ENCODE measurements at places on chromosomes 2 and 18.

GRCh38 chr2:2824588-2824987 is 493.5 kb upstream of the MYT1L start:
- DNase-seq, result no peak

DNA sequence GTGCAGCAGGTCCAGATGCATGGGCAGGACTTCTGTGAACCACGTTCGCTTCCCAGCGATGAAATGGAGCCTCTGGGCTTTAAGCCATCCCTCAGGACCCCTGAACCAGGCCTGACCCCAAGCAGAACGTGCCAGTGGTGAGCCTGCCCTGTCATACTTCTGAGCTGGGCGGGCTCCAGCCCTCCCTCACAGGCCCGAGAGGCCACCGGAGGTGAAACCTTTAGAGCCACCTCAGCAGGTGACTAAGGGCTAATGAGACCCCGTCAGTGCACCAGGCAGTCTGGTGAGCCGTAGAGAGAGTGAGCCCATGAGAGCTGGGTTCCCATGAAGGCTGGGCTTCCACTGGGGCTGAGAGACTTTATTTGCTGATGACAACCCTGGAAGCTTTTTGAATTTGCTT is 8.9 kb upstream of the MAL start:
- no peak for DNase-seq

GRCh38 chr2:17803497-17803896 is 12.8 kb upstream of the MSGN1 start:
- no peak for DNase-seq

GRCh38 chr2:181273986-181274385 is 183.2 kb upstream of the ITGA4 start:
- no peak for DNase-seq

GRCh38 chr2:43109261-43109743 is 117.1 kb downstream of the ZFP36L2 start:
- DNase-seq, result no peak

GRCh38 chr2:15913146-15913545 is 27.2 kb upstream of the MYCN start:
- DNase-seq, result no peak

DNA sequence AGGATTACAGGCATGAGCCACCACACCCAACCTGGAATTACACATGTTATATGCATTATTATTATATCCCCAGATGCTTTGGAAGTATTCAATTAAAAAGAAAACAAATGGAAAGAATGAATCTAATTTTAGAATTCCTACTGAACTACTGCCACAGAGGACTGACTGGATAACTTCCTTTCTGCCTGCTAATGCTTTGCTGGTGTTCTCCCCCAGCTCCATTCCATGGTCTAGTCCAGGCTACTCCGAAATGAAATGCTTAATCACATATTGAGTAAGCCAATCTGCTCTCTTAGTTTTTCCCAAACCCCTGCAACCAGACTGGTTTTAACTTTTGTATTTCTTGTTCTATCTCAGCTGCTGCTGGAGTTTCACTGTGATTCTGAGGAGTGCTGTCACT is 519.1 kb downstream of the SOX11 start:
- no peak for DNase-seq

- DNase-seq, result peak; percentile 73
Observed at GRCh38 chr18:49321797-49322461, 138.5 kb downstream of the DYM start.

GRCh38 chr2:12176623-12177454 is 430.4 kb downstream of the LPIN1 start:
- peak; percentile 86 for DNase-seq
